ENCODE measurements at places on chromosomes 5 and 9.

DNA sequence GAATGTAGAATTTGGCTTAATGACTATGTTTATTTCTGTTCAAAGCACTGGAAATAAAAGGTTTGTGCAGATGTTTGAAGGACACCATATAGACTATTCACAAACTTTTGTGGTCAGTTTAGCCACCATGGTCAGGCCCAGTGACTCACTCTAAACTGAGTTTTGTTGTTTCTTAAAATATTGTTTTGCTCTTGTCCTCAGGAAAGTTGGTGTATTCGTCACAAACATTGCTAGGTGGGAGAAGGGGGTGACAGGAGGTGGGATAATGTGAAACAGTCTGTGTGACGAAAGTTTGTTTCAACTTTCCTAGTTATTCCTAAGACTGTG lies 35.0 kb upstream of the LIFR start:
- DNase-seq, result no peak

DNA sequence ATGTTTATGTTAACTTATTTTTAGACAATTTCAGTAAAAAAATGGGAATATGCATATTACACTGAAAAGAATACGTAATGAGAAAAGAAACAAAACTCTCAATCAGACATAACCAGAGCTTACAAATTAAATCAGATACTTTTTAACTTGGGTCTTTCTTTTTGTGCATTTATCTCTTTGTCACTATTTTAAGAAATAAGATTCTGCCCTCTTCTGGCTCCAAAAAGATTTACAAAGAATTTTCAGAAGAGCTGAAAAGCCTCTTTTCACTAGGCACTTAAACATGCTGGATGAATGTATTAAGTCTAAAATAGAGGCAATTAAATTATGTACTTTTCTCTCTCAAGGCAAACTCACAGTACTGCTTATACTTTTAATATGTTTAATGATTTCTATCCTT lies 55.5 kb downstream of the CEP120 start:
- no peak for DNase-seq

GRCh38 chr5:7597059-7597642 lies 201.2 kb downstream of the ADCY2 start:
- DNase-seq, result no peak

DNA sequence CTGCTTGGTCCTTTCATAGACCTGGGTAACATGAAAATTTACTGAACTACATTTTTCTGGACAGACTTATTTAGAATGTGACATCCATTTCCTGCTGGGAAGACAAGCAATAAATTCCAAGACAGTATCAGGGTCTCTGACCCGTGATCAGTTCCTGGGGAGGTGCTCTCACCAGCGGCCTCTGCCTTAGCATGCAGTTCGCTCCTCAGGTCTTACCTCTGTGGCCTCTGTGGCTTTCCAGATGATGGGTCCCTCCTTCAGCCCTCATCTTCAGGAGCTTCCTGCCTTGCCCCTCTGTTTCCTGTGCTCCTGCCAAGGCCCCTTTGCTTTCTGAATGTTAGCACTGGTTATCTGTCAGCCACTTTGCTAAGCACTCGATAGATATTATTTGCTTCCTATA lies 66.4 kb downstream of the CMYA5 start:
- no peak for DNase-seq

- DNase-seq, result no peak
Observed at GRCh38 chr5:5327126-5327525, 95.4 kb upstream of the ICE1 start.

GRCh38 chr5:157431544-157432200 lies 28.3 kb upstream of the NIPAL4 start:
- peak; percentile 50 for DNase-seq

DNA sequence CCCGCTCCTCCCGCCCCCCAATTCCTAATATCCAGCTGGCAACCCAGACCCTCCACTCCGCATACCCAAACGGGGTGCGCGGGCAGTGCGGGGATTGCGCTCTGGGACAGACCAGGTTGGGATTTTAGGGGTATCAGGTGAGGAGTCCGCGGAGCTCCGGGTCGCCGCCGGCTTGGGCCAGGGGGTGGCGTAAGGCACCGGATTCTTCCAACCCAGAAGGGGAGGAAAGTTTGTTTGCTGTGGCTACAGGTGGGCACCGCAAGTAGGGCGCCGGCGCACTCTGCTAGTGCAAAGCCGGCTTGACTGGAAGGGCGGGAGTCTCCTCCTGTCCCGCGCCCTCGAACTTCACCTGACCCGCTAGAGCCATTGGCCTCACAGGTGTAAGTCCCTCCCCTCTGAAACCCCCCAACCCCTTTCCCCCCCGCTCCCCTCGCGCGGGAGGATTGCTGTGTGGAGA lies 709 bp downstream of the IQGAP2 start:
- DNase-seq, result peak; percentile 77

DNA sequence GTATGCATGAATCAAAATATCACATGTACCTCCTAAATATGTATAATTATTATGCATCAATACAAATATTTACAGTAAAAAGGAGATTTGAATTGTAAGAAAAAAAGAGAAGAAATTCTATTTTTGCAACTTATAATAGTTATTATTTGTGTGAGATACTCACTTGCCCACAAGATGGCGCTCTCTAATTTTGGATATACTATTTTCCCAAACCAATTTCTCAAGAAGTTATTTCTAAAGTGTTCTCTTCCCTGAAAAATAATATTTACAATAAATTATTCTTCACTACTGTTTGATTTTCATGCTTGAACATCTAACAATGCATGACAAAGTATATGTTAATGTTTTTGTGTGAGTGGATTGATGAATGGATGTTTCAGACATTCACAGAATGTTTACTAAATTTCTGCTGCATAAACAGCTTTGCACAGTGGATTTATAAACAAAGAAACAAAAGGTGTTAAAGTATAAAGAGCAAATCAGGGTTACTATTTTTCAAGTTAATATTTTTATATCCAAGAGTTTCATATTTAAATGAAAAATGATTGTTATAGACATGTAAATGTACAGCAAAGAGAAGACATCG lies 503.4 kb downstream of the PDE4D start:
- DNase-seq, result no peak

DNA sequence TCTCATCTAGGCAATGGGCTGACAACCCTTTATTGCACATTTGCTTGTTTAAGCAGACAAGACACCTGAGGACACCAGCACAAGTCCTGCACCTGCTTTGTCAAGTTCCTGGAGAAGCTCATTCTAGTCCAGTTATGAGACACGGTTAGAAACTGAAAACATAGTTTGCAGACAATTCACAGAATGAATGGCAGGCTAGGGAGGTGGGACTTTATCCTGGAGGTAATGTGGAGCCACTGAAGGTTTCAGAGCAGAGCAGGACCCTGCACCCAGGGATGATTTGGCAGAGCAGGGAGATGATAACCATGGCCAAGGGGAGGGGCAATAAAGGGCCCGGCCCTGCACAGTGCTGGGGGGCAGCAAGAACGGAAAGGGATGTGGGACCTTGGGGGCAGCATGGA lies 50.7 kb upstream of the SLC25A51 start:
- DNase-seq, result no peak

- DNase-seq, result no peak
Observed at GRCh38 chr5:110413856-110414255, 312.6 kb downstream of the TMEM232 start.

- DNase-seq, result no peak
Observed at GRCh38 chr9:14780251-14780650, 57.7 kb upstream of the CER1 start.

DNA sequence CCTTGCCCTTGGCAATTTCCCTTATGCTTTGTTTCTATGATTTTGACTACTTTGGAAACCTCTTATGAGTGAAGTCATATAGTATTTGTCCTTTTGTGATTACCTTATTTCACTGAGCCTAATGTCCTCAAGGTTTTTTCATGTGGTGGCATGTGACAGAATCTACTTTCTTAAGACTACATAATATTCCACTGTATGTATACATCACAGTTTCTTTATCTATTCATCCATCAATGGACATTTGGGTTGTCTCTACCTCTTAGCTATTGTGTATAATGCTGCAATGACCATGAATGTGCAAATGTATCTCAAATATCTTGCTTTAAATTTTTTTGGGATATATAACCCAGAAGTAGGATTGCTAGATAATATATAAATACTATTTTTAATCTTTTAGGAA lies 96.4 kb upstream of the ALDH1A1 start:
- no peak for DNase-seq

GRCh38 chr9:105656131-105656921 lies 5.9 kb upstream of the TAL2 start:
- DNase-seq, result no peak

DNA sequence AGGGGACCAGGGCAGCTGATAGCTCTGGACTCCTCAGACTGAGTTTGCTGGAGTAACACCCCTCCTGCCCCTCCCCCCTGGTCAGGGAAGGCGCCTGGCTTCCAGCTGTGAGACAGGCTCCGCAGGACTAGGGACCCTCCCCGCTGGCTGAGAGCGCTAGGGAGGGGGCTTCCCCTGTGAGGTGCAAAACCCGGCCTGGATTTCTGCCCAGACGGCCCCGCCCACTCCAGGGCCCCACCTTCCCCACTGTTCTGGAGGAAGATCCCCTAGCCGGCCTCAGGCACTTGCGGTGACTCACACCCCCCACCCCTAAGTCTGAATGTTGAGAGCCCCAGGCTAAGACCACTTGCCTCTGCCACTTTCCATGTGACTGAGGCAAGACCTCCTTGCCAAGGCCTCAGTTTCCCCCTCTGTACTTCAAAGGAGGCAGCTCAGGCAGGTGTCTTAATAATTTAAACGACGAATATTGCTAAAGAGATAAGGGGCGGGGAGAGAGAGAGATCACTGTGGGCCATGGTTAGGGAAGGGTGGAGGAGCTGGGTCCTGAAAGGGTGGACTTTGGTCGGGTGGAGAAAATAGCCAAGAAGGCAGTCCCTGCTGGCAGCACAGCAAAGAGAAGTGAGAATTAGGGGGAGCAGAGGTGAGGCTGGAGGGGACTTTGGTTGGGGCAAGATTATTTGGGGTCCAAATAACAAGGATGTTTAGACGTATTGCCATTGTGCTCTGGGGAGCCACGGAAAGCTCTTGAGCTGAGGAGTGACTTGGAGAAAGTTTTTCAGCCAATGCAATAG lies 1.0 kb upstream of the DAB2IP start:
- no peak for DNase-seq

DNA sequence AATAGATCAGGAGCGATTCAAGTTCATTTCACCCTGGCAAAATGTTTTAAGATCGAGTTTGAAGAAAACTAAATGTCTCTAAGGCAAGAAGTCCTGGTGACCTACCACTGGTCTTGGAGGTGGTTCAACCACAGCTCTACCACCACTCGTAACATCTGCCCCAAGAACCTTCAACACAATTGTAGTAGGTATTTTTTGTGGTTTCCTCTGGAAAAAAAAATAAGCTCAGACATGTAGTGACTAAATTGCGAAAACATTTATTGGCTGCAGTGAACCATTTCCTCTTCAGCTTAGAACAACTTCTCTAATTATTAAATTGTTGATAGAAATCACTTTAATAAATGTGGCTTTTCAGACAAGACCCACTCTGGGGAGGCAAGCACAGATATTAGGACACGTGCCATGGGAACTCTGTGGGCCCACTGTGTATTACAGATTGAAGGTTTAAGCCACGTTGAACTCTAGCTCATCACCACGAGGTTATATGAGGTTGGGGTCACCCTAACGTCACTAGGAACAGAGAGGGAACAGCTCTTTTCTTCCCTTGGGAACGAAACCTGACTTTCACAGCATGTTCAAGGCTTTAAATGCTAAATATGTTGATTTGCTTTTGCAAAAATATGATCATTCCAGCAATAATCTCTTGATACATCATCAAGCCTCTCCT lies 142.9 kb downstream of the HSD17B3 start:
- no peak for DNase-seq

- DNase-seq, result no peak
Observed at GRCh38 chr5:5039918-5040317, 100.2 kb upstream of the ADAMTS16 start.

DNA sequence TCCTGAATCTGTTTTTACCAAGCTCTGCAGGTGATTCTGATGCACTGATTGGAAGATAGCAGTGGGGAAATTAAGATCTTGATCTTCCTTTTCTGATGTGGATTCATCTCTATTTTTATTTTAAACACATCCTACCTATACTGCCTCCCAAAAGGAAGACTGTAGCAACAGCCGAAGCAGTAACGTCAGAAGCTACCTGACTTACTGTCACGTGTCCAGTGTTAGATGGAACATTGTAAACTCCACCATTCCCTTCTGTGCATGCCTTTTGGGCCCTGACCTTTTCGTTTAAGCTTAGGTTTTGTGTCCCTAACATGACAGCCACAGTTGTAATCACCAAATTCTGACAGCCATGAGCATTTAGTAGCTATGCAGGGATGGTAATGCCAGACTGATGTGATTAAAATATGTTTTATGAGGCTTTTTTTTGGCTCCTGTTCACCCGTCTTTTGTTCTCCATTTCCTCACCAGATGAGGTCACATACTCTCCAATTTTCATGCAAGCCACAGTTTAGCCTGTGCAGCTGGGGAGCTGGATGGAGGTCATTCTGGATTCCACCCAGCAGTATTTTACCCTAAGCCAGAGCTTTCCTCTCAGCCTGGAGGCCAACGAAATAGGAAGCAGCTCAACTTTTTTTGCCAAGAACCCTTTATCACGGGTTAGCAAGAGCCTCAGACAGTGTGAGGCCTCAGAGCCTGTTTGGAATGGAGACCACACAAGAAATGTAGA lies 15.6 kb upstream of the FOXD1 start:
- DNase-seq, result no peak

GRCh38 chr9:134212809-134213507 lies 48.6 kb upstream of the RNU6ATAC start:
- no peak for DNase-seq

DNA sequence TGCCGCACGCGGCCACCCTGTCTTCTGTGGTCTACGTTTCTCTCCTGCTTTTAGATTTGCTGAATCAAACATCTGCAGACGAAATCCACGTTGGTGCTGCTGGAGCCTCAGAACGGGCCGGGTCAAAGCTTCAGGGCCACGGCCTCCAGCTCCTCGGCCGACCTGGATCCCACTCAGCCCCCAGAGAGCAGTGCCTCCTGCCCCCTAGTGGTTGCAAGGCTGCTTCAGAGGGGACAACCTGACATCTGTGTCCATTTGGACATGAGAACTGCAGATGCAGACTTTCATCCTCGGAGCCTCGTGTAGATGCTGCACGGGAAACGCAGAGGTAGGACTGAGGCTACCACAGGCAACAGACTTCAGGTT lies 23.0 kb upstream of the SLC6A3 start:
- no peak for DNase-seq

GRCh38 chr5:95925939-95926338 lies 35.7 kb downstream of the ELL2 start:
- DNase-seq, result no peak

- DNase-seq, result no peak
Observed at GRCh38 chr9:31210978-31211570, 1173.4 kb upstream of the ACO1 start.
